ENCODE measurements at places on chromosomes 7 and 10. TPM values are rescaled to one million over a fixed set of nuclear protein-coding genes. Genes with fewer than 3 reads are reported as not detected.

The FAM221A gene
- 8.4 TPM for total RNA-seq

The MEST gene
- total RNA-seq, result 44.4 TPM

The FGFBP3 gene
- 1.5 TPM for total RNA-seq

The SLC18A3 gene
- not detected for total RNA-seq

The EN2 gene
- 1.5 TPM for total RNA-seq

The EXOC6 gene
- total RNA-seq, result 17.0 TPM
